ENCODE measurements at places on chromosomes 4 and X.
A peak's percentile ranks its signal among the peaks of the same experiment; 100 is the strongest.

GRCh38 chr4:121253961-121254360 lies 89.8 kb upstream of the TNIP3 start:
- DNase-seq, result no peak

DNA sequence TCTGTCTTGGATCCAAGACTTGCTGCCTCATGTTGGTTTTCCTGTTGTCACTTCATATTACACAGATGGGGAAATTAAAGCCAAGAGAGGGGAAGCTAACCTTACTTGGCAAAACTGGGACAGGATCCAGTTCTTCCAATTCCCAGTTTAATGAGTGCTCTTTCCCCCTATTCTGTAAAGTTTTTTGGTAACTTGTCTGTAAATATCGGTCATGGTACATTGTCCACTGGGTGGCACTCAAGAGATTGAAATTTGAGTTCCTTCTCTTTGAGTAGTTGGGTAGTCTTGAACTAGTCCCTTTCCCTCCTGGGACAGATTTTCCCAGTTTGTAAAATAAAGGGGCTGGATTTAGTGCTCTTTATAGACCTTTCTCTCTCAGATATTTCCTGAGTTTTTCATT lies 12.4 kb upstream of the EOLA2 start:
- DNase-seq, result peak; percentile 46

- no peak for DNase-seq
Observed at GRCh38 chr4:130484826-130485225, 1388.9 kb downstream of the C4orf33 start.

- no peak for DNase-seq
Observed at GRCh38 chr4:3385711-3386420, 55.9 kb upstream of the HGFAC start.

GRCh38 chrX:150216716-150217115 lies 146.4 kb upstream of the MAMLD1 start:
- no peak for DNase-seq

DNA sequence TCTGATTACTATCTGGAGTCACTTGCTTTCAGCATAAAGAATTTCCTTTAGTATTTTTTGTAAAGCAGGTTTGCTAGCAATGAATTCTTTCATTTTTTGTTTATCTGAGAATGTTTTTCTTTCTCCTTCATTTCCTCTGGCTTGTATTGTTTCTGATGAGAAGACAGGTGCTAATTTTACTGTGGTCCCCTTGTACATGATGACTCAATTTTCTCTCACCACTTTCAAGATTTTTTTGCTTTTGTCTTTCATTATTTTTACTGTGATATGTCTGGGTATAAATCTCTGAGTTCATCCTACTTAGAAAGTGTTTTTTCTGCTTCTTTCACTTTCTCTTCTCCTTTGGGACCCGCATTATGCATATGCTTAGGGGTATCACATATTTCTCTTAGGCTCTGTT lies 62.6 kb downstream of the PKD2 start:
- no peak for DNase-seq

DNA sequence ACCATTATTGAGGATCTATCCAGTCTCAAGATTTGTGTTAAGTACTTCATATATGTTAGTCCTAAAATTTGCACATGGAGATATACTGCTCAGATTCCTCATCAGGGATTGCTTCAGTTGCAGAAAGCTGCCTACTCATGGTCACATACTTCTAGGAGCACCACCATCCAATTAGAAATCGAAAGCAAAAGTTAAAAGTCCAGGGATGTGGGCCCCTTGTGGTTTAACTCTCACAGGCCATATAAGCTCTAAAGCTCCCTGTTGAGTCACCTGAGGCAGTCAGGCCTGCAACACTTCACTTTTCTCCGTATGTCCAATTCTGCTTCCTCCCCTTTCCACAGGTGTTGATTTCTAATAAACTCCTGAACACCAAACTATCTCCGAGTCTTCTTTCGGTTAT lies 84.2 kb downstream of the CNOT6L start:
- DNase-seq, result no peak

DNA sequence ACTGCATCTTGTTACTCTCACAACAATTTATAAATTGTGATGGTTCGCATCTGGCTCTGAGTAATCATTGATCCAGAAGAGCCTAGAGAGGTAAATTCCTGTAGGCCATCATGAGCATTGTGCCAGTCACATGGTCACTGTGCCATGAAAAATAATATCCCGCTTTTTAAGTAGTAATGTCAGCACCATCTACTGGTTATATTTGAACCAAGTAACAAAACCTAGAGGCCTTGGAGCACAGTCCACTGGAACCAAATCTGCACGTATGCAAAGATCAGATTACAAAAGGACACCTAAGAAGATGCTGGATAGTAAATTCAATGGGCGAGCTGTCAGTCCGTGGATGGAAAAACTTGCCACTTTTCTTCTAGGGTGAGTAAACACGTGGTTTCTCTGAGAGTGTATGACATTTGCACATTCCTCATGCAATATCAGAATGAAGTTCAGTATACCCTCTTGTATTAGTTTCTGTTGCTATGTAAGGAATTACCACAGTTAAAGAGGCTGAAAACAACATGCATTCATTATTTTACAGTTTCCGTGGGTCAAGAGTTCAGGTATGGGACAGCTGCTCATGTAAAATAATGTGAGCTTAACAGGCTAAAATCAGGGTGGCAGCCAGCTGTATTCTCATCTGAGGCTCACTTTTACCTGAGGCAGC lies 26.8 kb downstream of the FAM114A1 start:
- peak; percentile 4 for DNase-seq

DNA sequence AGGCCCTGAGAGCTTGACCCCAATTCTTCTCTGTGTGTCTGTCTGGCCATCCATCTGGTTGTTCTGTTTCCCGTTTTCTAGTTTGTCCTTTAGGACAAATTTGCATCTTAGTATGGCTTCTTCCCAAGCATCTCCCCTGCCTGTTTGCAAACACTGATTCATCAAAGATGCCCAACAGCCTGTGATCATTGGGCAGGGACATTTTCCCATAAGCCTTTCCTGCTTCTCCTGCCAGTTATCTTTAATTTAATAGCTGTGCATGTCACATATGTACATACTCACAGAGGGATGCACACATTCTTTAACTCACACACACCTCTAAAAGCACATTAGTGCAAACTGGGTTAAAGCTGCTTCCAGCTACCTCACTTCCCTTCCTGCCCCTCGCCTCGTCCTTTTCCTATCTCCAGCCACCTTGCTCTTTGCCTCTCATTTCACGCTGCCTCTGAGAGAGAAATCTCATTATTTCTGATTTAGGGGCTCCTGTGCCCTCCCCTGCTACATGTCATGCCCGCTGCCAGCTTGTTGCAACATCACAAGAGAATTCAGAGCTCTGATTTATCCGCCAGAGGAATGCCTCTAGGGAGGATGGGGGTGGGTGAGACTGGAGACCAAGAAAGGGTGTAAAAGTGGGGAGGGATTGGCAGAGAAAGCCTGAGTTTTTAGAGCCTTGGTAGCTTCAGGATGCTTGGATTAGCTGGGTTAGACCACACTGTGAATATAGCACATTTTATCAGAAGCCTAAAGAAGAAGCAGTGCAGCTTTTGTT lies 100.6 kb downstream of the NHS start:
- DNase-seq, result no peak

- DNase-seq, result no peak
Observed at GRCh38 chr4:147539959-147540358, 59.1 kb downstream of the EDNRA start.

GRCh38 chrX:31366041-31366440 lies 294.2 kb upstream of the FTHL17 start:
- DNase-seq, result no peak

- peak; percentile 7 for DNase-seq
Observed at GRCh38 chrX:63754136-63754859, 30.7 kb downstream of the ARHGEF9 start.

DNA sequence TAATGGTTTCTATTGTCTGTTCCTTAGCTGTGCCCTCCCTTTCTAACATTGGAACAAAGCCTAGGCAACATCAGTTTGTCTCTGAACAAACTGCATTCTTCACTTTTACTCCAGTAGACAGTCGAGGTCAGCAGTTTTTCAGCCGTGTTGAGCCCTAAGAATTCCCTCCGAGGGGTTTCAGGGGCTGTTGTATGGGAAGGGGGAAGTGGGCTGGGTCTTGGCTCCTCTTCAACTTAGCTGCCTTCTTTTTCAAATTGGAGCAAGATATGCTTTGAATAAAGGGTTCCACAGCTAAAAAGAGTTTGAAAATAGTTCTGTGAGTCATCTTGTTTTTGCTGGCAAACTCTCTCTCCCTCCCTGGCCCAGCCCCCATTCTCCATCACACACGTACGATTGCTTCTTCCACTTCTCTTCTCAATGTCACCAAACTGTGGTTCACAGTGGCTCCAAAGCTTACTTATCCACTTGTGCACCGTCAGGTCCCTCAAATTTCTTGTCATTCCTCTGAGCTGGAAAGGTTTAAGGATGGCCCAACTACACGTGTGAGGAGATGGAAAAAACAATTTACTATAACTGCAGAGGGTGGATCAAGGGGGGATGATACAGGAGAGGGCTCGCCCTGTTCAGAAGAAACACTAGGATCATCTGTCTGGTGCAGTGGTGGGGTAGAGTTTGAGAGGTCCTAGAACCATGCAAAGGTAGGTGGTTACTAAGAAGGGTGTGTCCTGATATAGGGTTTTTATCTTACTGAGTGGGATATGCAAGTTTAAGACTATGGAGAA lies 9.2 kb upstream of the MAML3 start:
- no peak for DNase-seq

DNA sequence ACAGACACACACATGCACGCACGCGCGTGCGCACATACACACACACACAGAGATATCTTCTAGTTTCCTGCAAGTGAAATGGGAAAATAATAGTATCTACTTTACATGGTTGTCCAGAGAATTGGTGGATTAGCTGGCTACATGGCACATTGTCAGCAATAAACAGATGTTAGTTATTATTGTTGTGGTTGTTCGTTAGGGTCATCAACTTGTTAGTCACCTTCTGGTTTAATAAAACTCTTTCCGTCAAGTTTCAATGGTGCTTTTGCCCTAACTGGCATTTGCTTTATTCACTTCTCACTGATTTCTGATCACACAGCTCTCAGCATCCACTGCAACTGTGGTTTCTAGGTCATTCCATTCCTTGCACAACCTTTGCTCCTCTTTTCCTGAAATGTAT lies 25.4 kb upstream of the RASL11B start:
- no peak for DNase-seq

- no peak for DNase-seq
Observed at GRCh38 chr4:143555676-143556075, 42.2 kb downstream of the SMARCA5 start.

DNA sequence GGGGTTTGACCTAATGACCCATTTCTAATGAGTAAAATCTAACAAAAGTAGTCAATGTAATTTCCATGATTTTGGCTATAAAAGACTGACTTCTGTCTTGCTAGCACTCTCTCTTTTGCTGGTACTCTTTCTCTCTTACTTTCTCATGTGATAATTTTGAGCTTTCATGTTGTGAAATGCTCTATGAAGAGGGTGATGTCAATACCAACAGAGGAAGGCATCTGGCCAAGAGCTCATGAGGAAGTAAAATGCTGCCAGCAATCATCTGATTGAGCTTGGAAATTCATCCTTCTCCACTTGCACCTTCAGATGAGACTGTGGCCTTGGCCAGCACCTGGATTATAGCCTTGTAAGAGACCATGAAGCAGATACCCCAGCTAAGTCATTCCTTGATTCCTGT lies 347.7 kb downstream of the HS3ST1 start:
- DNase-seq, result no peak

DNA sequence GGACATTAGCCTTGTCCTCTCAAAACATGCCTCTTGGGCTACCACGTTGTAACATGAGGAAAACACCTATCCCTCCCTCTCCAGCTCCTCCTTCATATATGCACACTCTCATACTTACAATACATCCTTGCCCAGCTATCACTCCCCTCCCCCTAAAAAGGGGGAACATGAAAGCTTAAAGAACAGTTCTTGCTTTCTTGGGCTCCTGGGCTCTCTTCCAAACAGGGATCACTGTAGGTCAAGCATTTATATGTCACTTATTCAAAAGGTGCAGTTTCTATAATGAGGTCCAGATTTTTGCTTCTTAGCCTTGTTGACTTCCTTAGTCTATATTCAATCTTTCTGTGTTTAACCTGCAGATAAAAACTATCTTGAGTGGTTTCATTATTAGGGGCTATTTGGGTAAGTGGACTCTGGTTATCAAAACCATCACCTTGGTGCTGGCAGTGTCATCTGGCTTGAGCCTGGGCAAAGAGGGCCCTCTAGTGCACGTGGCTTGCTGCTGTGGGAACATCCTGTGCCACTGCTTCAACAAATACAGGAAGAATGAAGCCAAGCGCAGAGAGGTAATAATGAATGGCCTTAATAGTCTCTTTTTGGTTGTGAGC lies 119.4 kb downstream of the AKAP4 start:
- DNase-seq, result no peak

GRCh38 chr4:152997288-152997687 lies 61.2 kb downstream of the FHDC1 start:
- DNase-seq, result no peak

- DNase-seq, result no peak
Observed at GRCh38 chr4:36854554-36854953, 390.0 kb upstream of the NWD2 start.

DNA sequence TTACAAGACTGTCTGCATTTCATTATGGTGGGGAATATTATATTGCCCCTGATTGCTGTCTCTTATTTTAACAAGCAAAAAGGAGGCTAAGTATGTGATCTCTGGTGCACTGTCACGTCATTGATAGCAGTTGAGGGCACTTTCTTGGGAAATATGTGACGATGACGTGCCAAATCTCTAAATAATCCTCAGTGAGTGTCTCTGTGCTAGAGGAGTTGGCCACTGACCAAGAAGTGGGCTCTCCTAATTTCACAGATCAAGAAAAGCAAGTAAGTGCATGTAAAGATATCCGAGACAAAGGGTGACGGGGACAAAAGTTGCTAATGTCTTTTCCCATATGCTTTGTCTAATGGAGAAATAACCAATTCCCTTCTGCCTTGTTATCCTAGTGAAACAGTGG lies 487.4 kb upstream of the TENM3 start:
- DNase-seq, result no peak

Data from T47D (cell line).